NCI-H2081 (cell line): ENCODE measurements at places on chromosomes 6 and 20.

DNA sequence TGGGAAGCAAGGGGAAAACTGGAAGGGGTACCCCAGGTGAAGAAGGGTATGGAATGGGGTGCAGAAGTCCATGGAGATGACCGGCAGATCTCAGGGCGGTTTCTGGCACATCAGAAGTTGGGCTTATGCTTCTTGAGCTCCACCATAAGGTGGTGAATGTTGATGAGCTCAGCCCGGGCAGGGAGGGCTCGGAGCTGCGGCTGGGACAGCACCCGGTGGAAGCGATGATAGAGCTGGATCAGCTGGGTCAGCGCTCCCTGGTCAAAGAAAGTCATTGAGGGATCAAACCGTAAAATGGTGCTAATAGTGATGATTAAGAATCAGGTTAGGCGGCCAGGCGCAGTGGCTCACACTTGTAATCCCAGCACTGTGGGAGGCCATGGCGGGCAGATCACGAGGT lies 20.9 kb downstream of the VPS52 start:
- no peak for DNase-seq

GRCh38 chr6:42268835-42269204 lies 51.2 kb upstream of the MRPS10 start:
- no peak for DNase-seq

GRCh38 chr6:33199687-33200218 lies 712 bp downstream of the RXRB start:
- peak; percentile 64 for DNase-seq

GRCh38 chr20:32240205-32240604 lies 32.5 kb downstream of the POFUT1 start:
- no peak for DNase-seq

- no peak for DNase-seq
These were observed 1.2 kb downstream of the FOXA2 start for GRCh38 chr20:22582964-22583772.

GRCh38 chr6:14440940-14441781 lies 323.6 kb downstream of the CD83 start:
- peak; percentile 74 for DNase-seq

DNA sequence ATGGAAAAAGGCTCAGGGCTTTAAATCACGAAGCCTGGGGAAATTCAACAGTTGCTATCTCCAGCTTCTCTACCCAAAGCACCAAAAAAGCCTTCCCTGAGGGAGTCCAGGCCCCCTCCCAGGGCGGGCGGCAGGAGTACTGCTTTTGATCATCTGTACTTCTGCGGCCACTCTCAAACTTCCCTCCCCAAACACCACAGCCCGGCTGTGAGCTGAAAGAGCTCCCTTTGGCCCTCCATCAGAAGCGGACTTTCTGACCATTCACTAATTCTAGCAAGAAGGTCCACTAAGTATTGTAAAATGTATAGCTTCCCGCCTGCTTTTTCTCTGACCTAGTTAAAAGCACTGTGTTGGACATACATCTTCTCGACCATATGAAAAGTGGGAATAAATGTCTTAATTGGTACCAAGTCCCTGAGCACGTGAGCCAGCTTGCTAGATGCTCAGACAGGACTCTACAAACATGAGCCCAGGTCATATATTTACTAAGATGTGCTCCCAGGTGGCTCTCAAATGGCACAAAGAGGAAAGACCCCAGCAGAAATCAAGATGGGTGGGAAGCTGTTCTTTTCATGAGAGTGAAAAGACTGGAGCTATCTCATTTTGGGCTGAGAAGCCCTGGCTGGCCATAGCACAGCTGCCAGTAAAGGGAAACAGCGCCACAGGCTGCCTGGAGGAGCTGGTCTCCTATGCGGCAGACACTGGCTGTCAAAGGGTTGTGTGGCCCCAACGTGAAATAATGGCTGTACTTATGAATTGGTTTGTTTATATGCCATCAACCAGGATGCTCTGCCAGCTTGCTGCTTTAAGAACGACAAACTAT lies 58.6 kb downstream of the GFOD1 start:
- no peak for DNase-seq

GRCh38 chr6:291697-292505 lies at the start of gene DUSP22:
TSS of gene DUSP22 (plus strand) at chr6:292487. CDS start at chr6:292540, 53 bp downstream.
- no peak for DNase-seq

- no peak for DNase-seq
These were observed 185.8 kb downstream of the QKI start for GRCh38 chr6:163600331-163600730.

GRCh38 chr6:101528801-101529200 lies 135.3 kb downstream of the GRIK2 start:
- no peak for DNase-seq

DNA sequence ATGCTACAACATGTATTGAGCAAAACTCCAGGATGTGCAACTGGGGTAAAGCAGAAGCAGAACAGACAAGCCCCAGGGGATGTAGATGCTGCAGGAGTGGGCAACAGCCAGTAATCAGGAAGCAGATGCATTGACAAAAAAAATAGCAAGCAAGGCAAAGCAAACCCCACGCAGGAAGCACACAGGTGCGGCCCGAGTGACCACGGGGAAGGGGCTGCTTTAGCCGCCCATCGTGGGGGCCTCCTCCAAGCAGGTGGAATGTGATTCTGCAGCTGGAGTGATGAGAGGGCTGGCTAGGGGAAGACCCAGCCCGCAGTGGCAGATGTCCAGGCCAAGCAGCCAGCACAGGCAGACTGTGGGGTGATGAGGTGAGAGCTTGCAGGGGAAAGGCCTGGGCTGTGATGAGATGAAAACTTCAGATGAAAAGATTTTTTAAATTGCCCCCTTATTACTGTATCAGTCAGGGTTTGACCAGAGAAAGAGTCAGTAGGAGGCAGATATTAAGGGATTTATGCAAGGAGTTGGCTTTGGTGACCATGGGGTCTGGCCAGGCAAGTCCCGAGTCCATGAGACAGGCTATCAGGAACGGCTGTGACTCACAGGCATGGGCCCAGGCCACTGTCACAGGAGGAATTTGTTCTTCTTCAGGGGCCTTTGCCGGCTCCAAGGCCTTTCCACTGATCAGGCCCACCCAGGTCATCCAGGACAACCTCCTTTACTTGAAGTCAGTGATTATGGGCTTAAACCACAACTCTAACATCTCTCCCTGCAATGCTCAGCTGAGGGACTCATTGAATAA lies 207.6 kb downstream of the ANKRD60 start:
- no peak for DNase-seq

GRCh38 chr6:118895261-118895560 lies 1.3 kb downstream of the ASF1A start:
- no peak for DNase-seq

GRCh38 chr20:4267242-4267641 lies 251.9 kb upstream of the RNF24 start:
- DNase-seq = no peak

DNA sequence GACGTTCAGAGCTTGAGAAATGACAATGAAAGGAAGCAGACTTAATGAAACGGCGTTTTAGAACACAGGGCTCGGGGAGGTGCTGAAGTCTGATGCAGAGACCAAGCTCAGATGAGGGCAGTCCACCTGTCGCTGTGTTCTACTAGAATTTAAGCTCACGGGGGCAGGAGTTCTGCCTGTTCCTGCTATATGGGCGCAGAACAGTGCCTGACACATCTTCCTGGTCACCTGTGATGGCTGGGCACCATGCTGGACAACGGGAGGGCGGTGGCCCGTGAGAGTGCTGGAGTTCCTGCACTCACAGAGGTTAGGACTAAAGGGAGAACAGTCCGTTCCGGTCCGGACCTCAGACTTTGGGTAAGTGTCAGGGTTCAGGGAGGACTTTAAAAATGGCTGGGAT lies 130.6 kb downstream of the ERMARD start:
- DNase-seq = no peak

DNA sequence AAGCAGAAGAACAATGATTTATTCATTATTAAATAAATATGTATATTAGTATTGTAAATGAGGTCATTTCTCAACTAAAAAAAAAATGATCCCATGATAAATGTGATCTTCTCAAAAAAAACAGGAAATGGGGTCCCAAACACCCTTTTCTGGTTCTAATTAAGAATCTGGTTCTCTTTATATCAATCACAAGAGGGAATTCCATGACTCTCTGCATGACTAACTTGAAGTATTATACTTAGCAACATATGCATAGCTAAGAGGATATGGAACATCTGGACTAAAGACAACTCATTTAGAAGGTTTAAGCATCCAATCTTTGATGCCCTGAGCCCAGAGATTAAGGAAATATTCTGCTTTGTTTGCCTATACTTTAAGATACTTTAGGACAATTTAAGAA lies 89.7 kb upstream of the EMILIN3 start:
- no peak for DNase-seq

DNA sequence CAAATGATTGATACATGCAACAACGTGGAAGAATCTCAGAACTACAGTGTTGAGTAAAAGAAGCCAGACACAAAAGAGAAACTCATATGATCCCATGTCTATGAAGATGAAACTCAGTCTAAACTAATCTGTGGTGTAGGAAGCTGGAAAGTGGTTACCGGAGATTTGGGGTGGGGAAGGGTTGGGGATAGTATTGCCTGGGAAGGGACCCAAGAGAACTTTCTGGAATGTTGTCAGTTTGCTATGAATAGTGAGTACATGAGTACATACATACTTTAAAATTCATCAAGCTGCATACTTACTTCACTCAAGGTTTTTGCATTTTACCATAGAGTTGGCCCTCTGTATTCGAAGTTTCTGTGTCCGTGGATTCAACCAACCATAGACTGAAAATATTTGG lies 106.0 kb downstream of the SAMD5 start:
- no peak for DNase-seq

DNA sequence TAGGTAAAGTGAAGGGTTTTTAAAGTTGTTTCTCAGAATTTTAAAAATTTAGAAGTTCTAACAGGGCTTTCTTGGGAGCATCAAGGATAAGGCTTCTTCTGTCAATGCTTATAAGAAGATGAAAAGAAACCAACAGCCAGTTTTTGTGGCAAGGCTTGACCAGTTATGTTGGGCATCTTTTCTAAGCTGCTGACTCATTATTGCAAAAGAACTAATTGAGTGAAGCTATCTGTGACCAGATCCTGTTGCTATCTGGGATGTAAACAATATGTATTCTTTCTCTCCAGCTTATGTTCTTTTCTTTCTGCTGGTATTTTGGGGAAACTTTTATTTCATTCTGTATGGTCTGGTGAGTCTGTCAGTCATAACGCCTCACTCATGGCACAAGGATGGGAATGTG lies 643.8 kb downstream of the HDGFL1 start:
- DNase-seq = no peak

GRCh38 chr6:47654255-47654654 lies 44.1 kb upstream of the ADGRF4 start:
- no peak for DNase-seq

DNA sequence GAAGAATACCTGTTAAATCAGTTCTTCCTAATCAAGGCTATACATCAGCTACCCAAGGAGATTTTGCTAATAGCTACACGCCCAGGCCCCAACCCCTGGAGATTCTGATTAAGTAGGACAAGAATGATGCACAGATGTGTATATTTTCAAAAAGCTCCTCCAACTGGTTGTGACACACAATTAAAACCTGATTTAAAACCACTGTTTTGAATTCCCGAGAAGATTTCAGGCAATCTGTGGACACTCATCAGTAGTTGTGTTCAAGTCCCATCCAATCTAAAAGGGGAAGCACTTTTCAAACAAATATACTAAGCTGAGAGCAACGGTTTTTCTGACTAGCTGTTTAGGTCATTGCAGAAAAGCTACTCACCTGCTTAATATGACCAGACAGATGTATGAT lies 118.9 kb upstream of the NHSL1 start:
- no peak for DNase-seq

- no peak for DNase-seq
These were observed 7.4 kb upstream of the SPDEF start for GRCh38 chr6:34563513-34563870.

DNA sequence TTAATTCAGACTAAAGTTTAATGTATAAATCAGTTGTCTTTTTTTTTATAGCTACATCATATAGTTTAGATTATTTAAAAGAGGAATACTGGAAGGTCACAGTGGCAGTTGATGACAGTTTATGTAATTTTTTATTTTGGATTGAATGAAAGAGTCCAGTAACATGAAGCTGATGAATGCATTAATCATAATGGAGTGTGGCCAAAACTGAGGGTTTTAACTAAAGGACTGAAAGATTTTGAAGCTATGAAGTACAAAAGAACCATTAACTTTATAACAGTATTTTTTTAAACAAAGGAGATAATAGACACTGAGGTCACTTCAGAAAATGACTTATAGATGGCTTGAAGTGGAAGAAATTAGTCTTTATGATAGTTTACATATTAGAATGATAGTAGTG lies 41.3 kb downstream of the TRMT11 start:
- no peak for DNase-seq

GRCh38 chr6:43287717-43288679 lies 10.1 kb upstream of the SLC22A7 start:
- no peak for DNase-seq

DNA sequence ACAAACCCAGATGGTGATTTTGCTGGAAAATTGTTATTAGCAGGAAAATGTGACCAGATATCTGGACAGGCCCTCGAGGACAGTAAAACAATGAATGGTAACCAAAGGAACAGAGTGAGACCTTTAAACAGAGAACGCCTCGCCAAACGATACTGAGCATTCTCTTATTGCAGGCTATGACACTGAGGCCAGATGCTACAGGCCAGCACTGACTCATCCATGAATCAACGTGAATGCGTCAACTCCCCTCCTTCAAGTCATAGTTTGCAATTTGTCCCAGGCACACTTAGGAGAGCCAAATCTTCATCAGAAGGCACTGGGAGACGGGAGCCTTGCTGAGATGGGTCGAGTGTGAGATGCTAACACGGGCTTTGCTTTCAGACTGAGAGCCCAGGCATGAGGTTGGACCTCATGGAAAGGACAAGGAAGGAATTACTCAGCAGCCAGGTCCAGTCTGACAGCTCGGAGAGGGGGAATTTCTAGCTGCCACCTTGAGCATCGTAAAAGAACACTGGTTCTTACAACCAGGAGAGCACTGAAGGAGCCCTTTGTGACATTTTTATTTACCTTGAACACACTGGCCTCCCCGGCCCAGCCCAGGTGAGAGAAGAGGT lies 60.7 kb downstream of the BMP7 start:
- DNase-seq = no peak
